Fibroblast of skin of back (primary cell): ENCODE measurements at places on chromosomes 5 and 9.

GRCh38 chr5:27158775-27159174 lies 120.4 kb upstream of the CDH9 start:
- DNase-seq, result peak; percentile 38

DNA sequence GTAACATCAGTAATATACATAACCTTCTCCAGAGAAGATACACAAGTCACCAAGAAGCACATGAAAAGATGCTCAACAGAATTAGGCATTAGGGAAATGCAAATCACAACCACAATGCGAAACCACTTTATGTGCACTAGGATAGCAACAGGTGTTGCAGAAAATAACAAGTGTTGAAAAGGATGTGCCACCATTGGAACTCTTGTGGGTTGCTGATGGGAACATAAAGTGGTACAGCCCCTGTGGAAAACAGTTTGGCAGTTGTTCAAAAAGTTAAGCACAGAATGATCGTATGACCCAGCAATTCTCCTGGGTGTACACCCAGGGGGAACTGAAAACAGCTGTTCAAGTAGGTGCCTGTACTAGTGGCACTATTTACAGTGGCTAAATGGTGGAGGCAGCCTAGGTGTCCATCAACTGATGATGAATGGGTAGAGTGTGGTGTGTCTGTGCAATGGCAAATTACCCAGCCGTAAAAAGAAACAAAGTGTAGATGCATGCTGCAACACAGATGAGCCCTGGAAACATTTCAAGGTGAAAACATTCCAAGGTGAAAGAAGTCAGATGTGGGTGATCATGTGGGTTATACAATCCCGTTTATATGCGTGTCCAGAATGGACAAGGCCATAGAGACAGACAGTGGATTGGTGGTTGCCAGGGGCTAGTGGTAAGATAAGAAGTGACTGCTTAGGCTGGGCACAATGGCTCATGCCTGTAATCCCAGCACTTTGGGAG lies 27.2 kb downstream of the CCDC69 start:
- no peak for DNase-seq

DNA sequence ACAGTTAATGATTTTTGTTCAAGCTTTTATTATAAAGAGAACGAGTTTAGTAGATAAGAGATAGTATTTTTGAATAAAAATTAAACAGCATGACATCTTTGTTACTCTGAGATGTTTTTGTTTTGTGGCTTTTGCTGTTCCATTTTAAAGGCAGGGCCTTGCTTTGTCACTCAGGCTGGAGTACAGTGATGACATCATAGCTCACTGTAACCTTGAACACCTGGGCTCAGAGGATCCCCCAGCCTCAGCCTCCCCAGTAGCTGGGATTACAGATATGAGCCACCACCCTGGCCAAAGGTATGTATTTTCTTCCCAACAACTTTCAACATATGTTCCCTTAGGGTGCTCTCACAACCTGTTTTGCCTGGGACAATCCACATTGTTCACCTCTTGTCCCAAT lies 730.9 kb upstream of the RGMB start:
- no peak for DNase-seq

- DNase-seq, result no peak
Measured at GRCh38 chr5:10339058-10339811, 14.3 kb upstream of the MARCHF6 start.

DNA sequence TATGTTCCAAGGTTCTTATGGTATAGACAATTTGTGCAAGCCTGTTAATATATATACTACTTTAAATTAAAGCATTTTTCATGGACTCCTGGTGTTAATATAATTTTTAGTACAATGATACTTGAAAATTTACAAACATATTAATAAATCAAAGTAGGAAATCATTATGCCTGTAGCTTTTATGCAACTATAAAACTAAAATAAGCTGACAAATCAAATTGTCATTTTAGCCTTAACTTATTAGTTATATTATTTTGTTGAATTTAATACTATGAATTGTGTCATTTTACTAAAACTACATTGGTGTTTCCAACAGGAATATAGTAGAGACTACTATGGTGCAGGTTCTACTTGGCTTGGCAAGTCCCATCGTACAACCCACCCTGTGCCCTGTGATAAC lies 96.0 kb downstream of the MED10 start:
- no peak for DNase-seq

DNA sequence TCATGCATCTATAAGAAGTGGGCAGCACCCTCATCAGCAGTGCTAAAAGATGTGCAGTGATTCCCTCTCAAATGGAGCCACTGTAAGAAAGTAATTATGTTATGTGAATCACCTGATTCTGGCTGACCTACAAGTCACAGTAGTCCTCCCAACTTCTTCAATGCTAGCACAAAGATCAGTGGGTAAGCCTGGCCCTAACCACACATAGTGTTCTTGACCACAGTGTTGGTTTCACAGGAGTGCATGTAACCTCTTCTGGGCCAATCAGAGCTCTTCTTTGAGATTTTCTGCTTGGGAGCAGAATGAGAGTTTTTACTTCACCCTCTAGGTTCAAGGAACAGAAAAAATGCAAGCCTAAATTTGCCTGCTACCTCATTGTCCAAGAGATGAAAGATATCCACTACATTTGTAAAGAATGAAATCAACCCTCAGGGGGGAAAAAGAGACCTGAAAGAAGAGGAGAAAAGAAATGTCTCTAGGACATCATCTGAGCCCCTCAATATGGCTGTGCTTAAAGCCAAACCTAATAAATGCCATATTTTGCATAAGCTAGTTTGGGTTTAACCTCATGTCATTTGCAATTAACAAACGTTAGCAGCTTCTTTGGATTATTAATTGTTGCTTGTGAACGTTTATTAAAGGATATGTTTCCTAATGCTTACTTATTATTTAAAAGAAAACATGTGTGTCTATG lies 65.3 kb upstream of the ADRB2 start:
- no peak for DNase-seq

- DNase-seq, result no peak
Measured at GRCh38 chr9:118674942-118675341, 694.3 kb downstream of the BRINP1 start.

DNA sequence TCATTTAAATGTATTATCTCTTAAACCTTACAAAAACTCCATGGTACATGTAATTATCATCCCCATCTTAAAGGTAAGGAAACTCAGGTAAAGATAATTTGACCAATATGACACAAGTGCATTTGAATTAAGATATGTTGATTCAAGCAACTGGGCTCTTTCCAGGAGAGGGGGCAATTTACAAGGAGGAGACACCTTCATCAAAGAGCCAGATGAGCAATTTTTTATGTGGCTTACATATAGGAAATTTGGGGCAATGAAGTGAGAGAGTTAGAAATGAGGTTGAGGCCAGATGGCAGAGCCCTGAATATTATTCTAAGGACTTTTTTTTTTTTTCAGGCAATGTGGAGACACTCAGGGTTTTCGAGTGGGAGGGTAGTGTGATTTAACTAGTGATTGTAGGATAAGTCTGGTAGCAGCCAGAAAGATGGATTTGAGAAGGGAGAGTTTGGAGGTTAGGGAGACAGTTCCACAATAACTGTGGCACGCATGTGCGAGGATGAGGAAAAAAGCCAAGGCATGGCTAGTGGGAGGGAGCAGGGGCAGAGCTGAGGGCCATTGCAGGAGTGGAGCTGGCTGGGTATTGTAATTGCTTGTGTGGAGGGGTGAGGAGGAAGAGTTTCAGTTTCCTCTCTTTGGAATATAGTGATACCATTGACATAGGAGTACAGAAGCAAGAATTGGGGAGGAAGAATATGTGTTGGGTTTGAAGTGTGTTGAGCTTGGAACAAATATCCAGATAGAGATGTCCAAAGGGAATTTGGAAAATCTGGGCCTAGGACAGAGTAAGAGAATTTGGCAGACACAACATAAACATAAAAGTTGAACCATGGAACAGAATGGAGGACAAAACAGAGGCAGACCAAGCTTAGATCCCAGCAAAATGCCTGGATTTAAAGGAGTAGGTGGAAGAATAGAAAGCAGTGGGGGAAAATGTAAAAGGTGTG lies 72.0 kb downstream of the ACTBL2 start:
- no peak for DNase-seq

GRCh38 chr5:14017904-14018303 lies 73.4 kb upstream of the DNAH5 start:
- DNase-seq, result no peak

DNA sequence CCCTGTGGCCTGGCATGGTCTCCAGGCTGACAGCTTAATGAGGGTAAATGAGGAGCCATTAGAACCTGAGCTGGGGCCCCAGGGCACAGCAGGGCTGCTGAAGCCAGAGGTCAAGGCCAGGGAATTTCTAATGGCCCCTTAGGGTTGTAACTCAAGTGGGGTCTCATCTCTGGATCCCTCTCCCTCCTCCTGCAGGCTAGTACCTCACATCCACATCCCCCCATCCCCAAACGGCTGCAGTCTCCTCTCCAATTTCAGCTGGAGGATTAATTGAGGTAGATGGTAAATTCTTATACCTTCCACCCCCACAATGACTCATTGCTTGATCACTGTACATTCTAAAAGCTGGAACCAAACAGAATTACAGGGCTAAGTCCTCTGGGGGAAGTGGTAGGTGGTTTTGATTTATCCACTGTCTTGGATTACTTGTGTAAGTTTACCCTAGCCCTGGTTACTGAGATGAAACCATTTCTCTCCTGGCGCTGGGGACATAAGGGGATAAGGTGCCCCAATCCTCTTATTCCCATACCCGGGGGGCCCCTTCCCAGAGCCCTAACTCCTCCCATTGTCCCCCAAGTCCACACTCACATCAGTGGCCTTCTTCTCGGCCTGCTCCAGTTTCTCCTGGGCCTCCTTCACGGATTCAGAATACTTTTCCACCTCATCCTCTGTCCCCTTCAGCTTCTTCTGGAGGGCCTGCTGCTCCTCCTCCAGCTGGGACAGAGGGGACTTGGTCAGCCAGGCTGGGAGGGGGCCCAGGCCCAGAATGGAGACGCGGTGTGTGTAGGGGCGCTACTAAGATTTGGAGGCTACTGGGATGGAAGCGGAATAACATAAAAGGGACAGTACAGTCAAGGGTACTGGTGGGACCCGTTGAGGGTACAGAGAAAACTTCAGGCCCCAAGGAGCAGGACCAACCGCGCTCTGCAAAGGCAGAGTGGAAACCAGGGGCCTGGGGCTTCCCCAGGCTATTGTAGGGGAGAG lies 875 bp downstream of the TPM2 start:
- DNase-seq, result peak; percentile 76

- peak; percentile 68 for DNase-seq
Measured at GRCh38 chr5:41776435-41776834, 93.8 kb downstream of the OXCT1 start.

DNA sequence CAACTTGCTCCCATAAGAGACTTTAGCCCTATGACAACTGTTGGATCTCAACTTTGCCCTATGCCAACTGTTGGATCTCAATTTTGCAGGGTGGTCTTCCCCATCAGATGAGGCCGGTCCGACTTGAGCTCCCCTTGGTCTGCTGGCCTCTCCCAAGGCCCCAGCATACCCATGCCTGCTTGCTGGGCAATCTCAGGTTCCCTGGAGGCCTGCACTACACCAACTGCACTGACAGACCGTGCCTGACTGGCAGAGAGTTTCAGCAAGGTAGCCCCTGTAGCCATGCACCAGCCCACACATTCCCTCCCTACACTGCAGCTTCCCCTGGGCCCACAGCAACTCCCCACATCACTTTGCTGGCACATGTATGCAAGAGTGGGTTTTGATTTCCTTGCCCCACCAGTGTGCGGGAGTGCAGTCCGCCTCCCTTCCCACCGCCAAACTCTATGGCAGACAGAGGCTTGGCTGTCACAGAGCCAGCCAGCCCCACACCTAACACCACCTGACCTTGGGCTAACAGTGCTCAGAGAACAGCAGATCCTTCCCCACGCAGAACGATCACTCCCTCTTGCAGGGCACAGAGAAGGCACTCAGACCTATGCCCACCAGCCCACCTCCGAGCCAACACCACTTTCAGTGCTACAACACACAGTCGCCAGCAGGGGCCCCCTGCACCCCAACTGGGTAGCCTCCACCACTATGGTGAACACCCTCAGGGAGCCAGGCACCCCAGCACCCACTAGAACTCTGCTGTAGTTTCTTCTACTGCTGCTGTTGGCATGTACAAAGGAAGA lies 279.9 kb upstream of the COX7C start:
- DNase-seq, result no peak

- peak; percentile 66 for DNase-seq
Measured at GRCh38 chr5:148790545-148791333, 35.7 kb upstream of the ADRB2 start.

- no peak for DNase-seq
Measured at GRCh38 chr5:84181093-84181492, 203.6 kb downstream of the EDIL3 start.

DNA sequence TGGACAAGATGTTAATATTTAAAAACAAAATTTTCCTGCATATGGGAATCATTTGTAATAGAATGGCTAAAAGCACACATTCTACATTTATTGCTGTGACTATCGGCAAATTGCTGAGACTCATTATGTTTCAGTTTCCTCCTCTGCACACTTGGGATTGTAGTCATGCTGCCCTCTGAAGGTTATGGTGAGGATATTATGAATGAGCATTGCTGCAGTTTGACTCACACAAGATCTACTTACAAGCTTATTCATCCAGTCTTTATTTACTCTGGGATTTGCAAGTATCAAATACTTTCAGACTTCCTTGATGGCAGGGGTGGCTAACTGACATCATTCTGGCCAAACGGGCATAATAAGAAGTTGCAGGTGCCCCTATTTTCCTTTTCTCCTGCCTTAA lies 9.5 kb upstream of the NFIL3 start:
- peak; percentile 95 for DNase-seq

GRCh38 chr9:23849379-23850035 lies 23.5 kb upstream of the ELAVL2 start:
- DNase-seq, result no peak

GRCh38 chr9:21434202-21435014 lies 5.8 kb upstream of the IFNA1 start:
- peak; percentile 66 for DNase-seq

GRCh38 chr5:148632255-148633066 lies 21.9 kb downstream of the HTR4 start:
- no peak for DNase-seq

DNA sequence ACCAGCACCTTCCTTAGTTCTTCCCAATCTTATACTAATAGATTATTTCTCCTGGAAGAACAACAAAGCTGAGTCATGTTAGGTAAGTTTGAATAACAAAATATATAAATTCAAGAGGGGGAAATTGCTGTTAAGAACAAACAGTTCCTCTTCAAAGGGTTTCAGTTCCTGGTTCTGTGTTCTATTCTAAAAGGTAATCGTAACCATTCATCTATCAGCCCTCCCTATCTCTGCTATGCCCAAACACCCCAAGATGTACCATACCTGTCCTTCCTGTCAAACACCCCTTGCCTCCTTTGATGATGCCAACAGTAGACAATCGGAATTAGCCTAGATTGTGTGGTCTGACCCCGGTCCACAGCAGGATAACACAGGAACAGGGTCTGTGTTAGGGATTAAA lies 4.2 kb upstream of the RNF180 start:
- DNase-seq, result no peak

- DNase-seq, result no peak
Measured at GRCh38 chr9:99166149-99166548, 55.6 kb downstream of the ALG2 start.

DNA sequence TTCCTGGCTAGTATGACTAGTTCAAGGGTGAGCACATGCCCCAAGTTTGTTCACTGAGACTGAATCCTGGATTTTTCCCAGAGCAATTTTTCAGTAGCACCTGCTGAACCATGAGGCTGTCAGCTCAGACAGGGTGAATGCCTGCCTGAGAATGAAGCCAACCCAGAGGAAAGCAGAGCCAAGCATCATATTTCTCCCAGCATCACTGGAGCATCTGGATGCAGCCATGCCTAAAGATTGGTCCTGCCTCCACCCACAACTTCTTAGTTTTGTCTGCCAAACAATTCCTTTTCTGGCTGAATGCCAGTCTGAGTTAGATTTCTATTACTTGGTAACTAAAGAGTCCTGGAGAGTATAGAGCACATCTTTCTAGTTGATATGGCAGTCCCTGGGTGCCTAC lies 343.6 kb downstream of the CSNK1G3 start:
- DNase-seq, result no peak
